ENCODE measurements at places on chromosomes 5 and 9.
A peak's percentile ranks its signal among the peaks of the same experiment; 100 is the strongest.

GRCh38 chr5:181042722-181043121 is 2.7 kb downstream of the BTNL9 start:
- no peak for ATAC-seq

DNA sequence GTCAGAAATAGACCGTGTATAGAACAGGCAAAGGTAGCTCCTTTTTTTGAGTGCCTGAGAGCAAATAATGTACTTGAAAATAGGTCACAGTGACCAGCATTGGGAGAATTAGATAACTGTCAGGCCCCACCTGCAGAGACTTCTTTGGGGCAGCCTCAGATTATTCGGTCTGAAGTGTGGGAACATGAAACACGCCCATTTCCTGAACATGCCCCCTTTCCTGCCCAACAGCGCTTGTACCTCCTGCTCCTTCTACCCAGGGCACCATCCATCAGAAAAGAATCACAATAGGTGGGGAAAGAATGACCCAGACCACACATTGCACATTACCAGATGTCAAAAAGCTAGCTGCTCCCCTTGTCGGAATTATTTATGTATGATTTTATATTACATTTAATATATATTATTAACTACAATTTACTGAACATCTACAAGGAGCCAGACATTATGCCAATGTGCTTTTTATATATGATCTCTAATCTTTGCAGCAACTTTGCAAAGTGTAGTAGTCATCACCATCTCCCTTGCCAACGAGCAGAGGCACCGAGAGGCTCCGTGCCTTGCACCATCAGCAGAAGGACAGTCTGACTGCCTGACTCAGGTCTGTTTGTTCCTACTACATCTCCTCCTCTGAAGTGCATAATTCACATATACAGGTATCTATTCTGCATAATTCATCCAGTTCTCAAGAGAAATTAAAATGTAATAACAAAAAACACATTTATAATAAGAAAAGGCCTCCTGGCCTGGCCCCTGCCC is 39.5 kb downstream of the PTPN3 start:
- no peak for ATAC-seq

DNA sequence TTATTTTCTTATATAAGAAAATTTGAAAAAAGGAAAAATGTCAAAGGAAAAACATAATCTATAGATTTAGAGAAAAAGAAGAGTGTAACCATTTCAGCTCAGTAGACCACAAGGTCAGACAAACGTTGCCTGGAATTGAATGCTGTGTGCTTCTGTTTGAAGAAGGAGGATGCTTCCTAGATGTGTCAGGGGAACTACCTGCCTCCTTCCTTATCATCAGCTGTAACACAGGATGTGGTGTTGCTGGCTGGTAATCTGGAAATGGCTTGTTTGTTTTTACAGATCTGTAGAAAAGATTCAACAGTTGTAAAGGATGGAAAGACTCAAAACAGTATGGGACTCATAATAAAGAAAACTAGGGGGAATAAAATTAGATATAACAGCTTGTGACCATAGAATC is 160.7 kb upstream of the MEF2C start:
- ATAC-seq, result no peak

DNA sequence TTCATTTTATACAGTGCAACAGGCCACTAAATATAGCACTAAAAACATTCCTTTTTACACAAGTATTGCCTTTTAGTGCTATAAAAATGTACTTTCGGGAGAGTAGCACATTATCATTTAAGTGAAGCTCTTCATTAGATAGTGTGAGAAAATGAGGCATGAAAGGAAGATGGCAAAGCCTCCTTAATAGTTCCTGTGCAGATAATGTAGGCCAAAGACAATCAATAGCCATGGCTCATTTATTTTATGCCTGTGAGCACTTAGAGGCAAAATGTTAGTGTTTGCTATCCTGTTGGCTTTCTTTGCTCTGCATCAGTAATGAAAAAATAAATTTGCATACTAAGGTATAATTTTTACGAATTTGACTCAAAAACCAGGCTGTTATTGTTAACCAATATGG is 929.5 kb upstream of the C9orf72 start:
- peak; percentile 28 for ATAC-seq

GRCh38 chr5:54520438-54520846 is 2.9 kb downstream of the SNX18 start:
- ATAC-seq, result no peak

DNA sequence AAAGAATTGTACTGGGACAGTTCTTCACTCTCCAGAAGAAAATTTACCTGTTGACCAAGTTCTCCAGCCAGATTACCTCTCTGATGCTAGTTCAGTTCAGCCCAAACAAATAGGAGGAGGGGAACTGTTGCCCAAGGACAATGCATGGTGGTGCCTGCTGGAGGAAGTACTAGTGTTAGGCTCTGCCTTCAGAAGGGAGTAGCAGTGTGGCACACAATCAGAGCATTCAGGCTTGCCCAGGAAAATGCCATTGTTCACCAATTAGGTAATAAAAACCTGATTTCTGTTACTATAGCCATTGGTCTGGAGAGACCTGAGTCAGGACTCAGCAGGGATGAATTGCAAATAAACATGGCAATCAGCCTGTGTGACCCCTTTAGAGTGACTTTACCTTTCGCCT is 720.8 kb upstream of the ZNF608 start:
- ATAC-seq, result no peak

DNA sequence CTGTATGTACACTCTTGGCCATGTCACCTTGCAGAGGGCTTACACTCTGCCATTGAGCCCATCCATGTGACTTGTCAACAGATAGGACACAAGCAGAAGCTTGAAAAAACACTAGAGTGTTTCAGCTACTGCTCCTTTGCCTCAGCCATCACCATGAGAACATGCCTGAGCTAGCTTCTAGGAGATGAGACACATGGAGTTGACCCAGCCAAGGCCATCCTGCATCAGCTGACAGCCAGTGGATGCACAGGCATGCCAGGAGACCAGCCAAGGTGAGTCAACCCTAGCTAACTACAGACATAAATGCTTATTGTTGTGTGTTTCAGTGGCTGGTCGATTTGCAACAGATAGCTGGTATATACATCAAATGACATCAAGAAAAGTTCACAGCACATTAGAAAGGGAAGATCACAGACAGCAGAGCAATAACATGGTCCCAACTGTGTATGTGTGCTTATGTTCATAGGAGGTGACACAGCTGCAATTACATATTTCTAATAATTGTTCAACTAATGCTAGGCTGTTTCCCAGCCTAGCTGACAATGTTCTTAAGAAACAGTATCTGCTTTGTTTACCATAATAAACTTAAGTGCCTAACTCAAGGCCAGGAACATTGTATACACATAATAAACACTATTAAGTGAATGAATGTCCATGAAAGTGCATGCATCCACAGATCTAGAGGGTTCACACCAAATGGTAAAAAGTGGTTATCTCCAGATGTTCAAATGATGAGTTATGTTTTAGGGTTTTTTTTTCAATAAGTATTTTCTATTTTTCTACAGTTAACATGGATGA is 105.7 kb downstream of the SPOCK1 start:
- no peak for ATAC-seq

DNA sequence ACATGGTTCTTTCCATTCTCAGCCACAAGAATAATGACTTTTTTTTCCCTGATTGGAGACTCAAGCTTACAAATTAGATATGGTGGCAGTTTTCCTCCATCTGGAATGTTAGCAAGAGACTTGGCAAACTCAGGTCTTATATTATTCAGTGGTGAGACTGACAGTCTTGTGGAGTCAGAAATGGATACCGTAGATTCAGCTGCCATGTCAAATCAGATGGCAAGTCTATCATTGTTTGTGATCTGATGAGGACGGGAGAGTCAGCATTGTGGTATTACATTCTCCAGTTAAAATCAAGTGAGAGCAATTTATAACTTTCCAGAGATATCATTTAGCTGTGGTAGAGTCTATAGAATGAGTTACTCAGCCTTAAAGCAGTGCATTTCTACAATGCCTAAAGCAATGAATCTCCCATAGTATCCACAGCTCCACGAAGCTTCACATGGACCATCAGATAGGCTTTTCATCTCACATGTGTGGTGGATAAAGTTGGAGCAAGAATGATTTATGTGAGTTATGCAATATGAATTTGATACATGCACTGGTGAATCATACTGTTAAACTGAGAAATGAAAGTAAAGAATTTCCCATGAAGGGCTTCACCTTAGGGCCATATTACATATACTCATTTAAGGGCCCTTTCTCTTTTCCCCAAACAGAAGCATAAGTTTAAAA is 430.6 kb downstream of the ZNF608 start:
- peak; percentile 51 for ATAC-seq

DNA sequence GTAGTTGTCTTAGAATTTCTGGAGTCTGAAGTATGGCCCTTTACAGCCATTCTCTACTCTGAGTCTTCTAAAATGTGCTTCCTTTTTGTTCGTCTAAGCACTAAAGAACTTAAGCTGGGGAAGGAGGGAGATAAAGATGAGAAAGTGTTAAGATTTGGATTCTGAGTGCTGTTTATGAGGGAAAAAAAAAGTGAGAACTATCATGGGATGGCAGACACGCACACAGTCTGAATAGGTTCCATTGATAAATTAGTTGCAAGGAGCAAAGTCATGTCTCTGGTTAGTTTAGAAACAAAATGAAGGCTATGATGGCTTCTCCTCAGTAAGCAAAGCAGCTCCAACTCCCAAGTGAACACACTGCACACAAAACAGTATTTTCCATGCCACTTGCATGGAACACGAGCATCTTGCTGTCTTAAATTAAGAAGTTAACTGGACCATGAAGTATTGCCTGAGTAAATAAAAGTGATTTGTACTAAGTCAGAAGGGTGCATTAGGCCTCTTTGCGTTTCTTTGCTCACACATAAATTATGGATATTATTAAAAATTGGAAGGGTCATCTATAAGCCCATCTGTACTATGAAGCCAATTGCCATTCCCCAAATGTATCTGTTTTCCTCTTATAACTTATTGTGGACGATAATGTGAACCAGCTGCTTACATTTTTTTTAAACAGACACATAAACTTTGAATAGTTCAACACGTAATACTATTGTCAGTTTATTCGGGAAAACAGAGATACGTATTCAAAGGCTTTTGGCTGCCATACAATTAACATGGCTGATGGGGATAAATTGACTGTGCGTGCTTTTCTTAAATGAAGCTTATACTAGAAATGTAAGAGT is 199.3 kb downstream of the SGCD start:
- no peak for ATAC-seq

DNA sequence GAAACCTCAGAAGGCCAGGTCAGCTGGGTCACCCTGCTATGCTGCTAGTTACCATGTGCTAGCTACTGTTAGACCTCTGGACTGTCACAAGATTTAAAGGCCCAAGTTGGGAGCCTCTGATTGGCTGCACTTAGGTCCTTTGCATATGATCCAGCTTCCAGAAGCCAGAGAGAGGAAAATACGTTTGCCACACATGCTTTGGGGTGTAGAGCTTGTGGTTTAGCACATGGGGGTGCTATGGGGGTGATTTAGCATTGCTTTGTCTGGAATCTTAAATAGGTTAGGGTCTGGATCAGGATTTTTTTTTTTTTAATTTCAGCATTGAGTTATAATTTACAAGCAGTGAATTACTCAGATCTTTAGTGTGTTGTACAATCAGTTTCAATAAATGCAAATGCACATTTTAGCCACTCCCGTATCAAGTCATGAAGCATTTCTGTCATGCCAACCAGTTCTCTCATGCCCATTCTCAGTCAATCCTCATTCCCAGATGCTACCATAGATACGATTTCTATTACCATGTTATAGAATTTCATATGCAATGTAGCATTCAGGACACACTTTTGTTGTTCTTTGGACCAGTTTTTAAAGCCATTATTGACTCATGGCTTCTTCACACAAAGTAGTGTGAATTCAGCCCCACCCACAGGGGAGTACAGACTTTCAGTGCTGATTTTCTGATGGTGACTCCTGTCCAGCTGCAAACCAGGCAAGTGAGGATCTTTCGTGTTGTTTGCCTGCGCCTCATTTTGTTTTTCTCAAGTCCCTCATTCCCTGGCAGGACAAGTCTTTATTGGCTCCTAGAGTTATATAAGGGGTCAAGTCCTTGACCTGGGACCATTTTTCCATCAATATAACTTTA is 250.4 kb downstream of the LRRC70 start:
- ATAC-seq, result no peak

DNA sequence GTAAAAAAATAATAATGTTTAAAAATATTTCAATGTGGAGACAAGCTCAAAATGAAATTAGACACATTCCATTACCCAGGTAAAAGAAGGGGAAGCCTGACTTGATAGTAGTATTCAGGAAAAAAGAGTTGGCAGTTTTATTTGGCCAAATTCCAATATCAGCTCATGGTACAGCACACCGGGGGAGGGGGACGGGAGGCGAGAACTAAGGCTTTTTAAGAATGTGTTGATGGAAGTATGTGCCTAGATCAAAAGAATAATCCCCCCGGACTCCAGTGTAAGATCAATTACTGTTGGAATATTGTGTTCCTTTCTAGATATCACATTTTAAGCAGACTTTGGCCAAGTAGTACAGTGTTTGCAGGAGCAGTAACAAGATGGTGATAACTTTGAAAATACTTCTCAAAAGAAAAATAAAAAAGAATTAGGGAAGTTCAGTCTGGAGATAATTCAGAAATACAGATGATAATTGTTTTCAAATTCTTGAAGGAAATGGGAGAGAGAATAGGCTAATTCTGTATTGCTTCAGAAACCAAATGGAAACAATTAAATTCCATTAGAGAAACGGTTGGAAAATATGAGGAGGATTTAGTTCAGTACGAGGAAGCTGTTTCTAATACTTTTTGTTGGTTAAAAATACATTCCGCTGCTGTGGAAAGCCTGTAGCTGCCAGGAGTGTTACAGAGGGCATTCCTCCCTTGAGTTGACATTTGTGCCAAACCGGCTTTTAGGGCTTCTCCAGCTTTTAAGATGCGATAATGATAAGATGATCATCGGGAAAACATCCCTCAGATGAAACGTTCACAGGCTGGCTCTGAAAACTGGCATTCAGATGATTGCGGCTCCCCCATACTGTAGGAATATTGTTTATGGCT is 98.1 kb upstream of the ERBIN start:
- ATAC-seq, result peak; percentile 92

DNA sequence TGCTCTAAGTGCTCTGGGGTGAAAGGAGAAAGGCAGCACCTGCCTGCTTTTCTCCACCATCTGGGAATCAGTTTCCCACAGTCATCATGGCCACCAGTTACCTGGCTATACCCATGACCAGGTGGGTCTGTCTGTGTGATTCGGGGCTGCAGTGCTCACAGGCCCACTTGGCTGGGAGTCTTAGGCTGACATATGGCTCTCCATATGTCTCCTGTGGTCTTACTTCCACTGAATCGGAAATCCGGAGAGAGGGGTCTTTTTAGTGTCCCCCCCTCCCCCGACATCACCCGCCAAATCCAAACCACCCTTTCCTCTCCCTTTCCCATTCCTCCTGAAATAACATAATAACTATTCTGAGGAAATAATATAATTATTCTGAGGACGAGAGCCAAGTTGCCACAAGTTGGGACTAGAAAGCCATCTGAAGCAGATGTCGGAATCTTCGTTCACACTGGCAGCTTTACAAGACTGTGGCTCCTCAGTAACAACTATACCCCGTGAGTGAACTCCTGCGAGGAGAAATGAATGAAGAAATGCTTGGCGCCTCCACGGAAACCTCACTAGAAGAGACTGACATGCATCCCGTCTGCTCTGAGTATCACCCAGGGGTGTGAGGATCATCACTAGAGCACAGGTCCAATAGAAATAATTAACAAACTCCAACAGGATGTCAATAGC is 143.4 kb downstream of the MYO10 start:
- ATAC-seq, result no peak

- no peak for ATAC-seq
These were observed 789 bp downstream of the DOK3 start for GRCh38 chr5:177508837-177509236.
